ENCODE measurements at places on chromosomes 7 and 10. TPM values are rescaled to one million over a fixed set of nuclear protein-coding genes. Genes with fewer than 3 reads are reported as not detected.

The SLC13A1 gene
- total RNA-seq: not detected

The NPC1L1 gene
- under 0.01 TPM for total RNA-seq

The PTF1A gene
- not detected for total RNA-seq

The COBL gene
- total RNA-seq: 0.27 TPM

The MYO3A gene
- total RNA-seq: not detected

The NKX1-2 gene
- total RNA-seq: not detected

The GPR85 gene
- total RNA-seq: 0.27 TPM

The GSAP gene
- 17.2 TPM for total RNA-seq

The SPDYE9 gene
- not detected for total RNA-seq

The PRPS1L1 gene
- under 0.01 TPM for total RNA-seq

The CRCP gene
- total RNA-seq: 30.2 TPM

The MINPP1 gene
- total RNA-seq: 46.9 TPM

The ENO4 gene
- total RNA-seq: 0.27 TPM

The GIMAP8 gene
- total RNA-seq: 4.8 TPM

The CYP2C19 gene
- not detected for total RNA-seq

The RELN gene
- not detected for total RNA-seq

The CPXM2 gene
- not detected for total RNA-seq

The ANKRD1 gene
- total RNA-seq: not detected

The GRID2IP gene
- 3.2 TPM for total RNA-seq

The FGF8 gene
- total RNA-seq: not detected

The NCF1 gene
- total RNA-seq: 2.2 TPM

The DPY19L1 gene
- total RNA-seq: 7.8 TPM

The CYTH3 gene
- total RNA-seq: 22.9 TPM

The COX15 gene
- total RNA-seq: 34.7 TPM

The SUN3 gene
- total RNA-seq: not detected

The LIPF gene
- total RNA-seq: not detected

The FGFR2 gene
- not detected for total RNA-seq

The CALHM1 gene
- not detected for total RNA-seq

The NOBOX gene
- not detected for total RNA-seq

The TBX20 gene
- not detected for total RNA-seq

The ATRNL1 gene
- under 0.01 TPM for total RNA-seq

The TACR2 gene
- total RNA-seq: 0.27 TPM

The FAM13C gene
- not detected for total RNA-seq

The PDE1C gene
- total RNA-seq: under 0.01 TPM

The HOXA2 gene
- 0.54 TPM for total RNA-seq

The SLC26A3 gene
- total RNA-seq: not detected

The SFTPA1 gene
- total RNA-seq: not detected

The PRR15 gene
- 15.9 TPM for total RNA-seq

The FOXI2 gene
- 0.54 TPM for total RNA-seq

The FZD8 gene
- 0.81 TPM for total RNA-seq

The CCL24 gene
- total RNA-seq: not detected

The AIMP2 gene
- 37.2 TPM for total RNA-seq

The PNLIPRP1 gene
- total RNA-seq: not detected

The GTPBP4 gene
- 15.9 TPM for total RNA-seq

The AEBP1 gene
- 19.4 TPM for total RNA-seq
